Neural crest cell (in vitro differentiated cells): ENCODE measurements at places on chromosomes 13 and 19.

DNA sequence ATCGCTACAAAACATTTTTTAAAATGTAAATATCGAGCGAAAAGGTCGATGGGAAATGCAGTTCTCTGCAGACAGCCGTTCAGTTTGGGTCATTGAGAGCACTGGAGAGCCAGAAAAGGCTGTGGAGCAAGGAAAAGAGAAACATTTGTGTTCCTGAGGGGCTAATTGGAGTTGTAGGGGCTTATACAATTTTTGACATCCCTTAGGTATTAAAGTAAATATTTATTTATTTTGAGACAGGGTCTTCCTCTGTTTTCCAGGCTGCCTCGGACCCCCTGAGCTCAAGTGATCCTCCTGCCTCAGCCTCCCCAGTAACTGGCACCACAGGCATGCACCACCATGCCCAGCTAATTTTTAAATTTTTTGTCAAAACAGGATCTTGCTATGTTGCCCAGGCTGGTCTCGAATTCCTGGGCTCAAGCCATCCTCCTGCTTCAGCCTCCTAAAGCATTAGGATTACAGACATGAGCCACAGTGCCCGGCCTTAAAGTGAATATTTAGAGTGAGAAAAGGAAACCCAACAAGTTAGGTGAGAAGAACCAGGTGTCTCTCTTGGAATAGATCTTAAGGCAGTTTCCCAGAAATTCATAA, 825 bp upstream of the YIF1B start:
- peaks cover 20% of the 10 kb centered on the region for H3K4me1 ChIP-seq
- H3K4me3 ChIP-seq, result peak overlapping the region; percentile 88
- no peak overlapping the region for H3K27ac ChIP-seq
- H3K36me3 ChIP-seq, result no peaks in the 10 kb centered on the region

GRCh38 chr13:109095126-109095525, 465.7 kb downstream of the MYO16 start:
- H3K36me3 ChIP-seq, result peaks cover 3% of the 10 kb centered on the region
- DNase-seq, result no peak
- peaks cover 9% of the 10 kb centered on the region for H3K4me1 ChIP-seq
- H3K27ac ChIP-seq, result no peak overlapping the region
- no peaks in the 10 kb centered on the region for H3K27me3 ChIP-seq

GRCh38 chr19:13172346-13173138, 22.3 kb downstream of the IER2 start:
- H3K4me3 ChIP-seq, result no peak overlapping the region
- H3K36me3 ChIP-seq, result no peaks in the 10 kb centered on the region
- DNase-seq, result no peak
- no peaks in the 10 kb centered on the region for H3K27me3 ChIP-seq
- H3K4me1 ChIP-seq, result peaks cover 20% of the 10 kb centered on the region
- peak overlapping the region; percentile 12 for H3K27ac ChIP-seq

DNA sequence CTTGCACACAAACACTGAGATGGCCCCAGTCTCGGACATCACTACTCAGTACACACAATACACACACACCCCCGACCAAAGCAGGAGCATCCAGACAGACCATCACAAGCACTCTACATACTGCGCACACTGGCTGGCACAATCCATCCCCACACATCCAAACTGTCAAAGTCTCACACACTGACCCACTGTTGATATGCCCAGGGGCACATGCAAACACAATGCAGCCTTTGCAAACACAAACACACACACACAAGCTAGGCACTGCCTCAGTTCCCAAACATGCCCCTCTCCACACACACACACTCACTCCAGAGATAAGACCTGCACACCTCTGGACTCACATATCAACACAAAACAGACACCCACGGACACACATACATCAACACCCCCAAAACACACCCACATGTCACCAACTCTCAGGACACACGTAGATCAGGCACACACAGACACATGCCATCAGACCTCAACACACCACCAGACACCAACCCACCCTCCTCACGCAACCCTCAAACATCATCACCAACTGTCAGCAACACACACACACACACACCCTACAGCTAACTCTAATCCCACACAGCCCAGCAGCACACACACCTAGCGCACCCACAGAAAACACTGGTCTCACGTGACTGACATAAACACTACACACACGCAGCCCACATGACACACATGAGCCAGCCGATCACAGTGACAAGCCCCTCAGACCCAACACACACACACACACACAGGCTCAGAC, 1.9 kb downstream of the BBC3 start:
- H3K4me3 ChIP-seq, result no peak overlapping the region
- peaks cover 13% of the 10 kb centered on the region for H3K27me3 ChIP-seq
- no peak overlapping the region for H3K27ac ChIP-seq
- no peak for DNase-seq
- no peaks in the 10 kb centered on the region for H3K36me3 ChIP-seq
